ENCODE measurements at places on chromosomes 6 and 20.

GRCh38 chr6:149473080-149474052 lies 11.4 kb downstream of the ZC3H12D start:
- no peak for DNase-seq

- no peak for DNase-seq
These were observed 13.5 kb upstream of the CD2AP start for GRCh38 chr6:47464052-47464451.

DNA sequence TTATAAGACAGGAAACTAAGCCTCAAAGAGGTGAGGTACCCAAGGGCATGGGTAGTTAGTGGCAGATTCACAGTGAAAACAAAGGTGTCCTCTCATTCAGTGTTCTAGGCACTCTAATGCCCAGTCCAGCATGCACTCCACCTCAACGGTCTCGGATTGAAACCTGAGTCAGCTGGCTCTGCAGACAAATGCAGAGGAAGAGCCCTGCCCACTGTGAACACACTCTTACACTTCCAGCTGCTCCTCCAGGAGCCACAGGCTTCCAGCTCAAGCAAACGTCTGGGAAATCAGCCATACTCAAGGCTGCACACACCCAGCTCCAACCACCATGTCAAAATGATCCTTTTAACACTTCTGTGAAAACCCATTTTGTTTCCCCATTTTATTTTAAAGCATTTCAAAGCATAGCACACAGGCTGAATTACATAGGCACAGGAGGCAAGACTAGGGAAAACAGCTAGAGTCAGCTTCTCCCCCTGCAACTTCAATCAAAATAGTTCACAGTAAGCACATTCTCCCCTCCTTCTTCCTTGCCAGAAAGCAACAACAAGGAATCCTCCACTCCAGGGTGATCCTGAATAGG lies 3.0 kb upstream of the IL17A start:
- no peak for DNase-seq

- DNase-seq = no peak
These were observed 32.2 kb downstream of the PMEPA1 start for GRCh38 chr20:57677584-57677982.

- no peak for DNase-seq
These were observed 171.3 kb upstream of the AGPAT4 start for GRCh38 chr6:161445021-161445799.

Data from hepatocyte (in vitro differentiated cells).